ENCODE measurements at places on chromosomes 2 and 18.

GRCh38 chr2:105248316-105249070 lies 7.0 kb downstream of the GPR45 start:
- no peak for DNase-seq

DNA sequence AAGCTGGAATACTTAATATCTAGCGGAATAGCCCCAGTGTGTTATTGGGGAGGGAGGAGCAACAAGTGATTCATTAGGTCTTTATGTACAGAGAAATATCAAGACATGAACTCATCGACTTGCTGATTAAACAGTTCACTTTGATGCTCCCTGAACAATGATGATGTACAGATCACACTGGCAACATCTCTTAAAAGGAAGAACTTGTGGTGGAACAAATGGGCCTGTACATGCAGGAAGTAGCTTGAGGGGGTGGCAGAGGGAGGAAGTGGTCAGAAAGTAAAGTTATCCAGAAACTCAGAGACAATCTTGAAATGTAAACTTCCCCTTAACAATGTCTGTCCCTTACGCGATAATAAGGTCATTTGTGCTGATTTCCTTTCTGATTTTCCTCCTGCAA lies 90.5 kb downstream of the NXPH2 start:
- no peak for DNase-seq

- DNase-seq: no peak
These were observed 16.4 kb downstream of the FAP start for GRCh38 chr2:162226836-162227235.

- DNase-seq: no peak
These were observed 15.3 kb upstream of the RGPD4 start for GRCh38 chr2:107811411-107811810.

DNA sequence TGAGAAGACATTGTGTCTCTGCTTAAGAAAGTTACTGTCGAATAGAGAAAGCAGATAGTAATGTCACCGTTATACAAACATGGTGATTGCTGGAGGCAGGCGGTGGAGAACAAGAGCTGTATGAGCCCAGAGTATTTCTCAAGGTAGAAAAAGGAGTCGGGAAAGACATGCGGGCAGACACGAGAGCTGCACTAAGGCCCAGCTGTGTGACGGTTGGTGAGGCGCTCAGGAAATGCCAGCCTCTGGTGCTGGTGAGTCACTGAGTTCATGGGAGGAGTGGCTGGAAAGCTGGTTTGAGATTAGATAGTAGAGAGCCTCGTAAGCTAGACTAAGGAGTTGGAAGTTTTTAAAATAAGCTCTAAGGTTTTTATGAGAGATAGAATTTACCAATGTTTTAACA lies 390.9 kb upstream of the TRIB2 start:
- DNase-seq: no peak

DNA sequence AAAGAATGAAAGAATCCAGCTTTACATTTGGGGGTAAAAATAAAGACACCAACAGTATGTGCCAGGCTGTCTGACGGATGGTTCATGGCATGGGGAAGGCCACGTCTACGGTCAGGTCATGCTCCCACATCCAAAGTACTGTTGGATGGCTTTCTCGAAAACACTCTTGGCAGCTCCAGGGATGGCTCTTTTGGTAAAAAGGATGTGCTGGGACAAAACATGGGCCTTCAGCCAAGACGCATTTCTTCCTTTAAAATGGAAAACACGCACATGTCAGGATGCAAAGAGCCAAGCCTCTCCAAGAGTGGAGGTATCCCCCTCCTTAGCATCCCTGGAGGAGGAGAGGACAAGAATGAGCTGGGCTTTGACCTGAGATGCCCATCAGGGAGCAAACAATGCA lies 376.5 kb upstream of the KLHL29 start:
- no peak for DNase-seq

DNA sequence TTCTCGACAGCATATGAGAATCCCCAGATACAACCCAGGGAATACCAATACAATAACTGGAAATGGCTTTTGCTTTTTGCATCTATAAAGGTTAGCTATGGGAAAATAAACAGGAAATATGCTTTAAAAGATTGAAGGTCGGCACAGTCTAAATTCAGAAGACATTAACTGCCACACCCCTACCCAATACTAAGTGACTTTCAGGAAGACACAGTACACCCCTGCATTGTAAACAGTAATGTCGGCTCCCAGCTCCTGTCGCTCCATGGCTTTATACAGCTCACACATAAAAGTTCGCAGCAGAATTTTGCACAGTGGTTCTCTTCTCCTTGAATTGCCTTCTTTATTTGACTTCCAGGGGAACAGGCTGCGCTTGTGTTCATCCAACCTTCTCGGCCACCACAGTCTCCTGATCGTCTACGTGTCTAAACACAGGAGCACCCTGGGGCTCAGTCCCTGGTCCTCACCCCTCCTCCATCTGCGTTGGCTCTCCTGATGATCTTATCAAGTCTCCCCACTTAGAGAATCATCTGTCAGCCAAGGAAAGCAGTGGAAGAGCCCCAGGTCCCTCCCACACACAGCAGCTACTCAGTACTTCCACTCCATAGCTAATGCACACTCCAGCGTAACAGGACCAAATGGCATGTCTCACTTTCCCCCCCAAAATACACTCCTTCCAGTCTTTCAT lies 22.7 kb downstream of the CYB5A start:
- no peak for DNase-seq

- DNase-seq: no peak
These were observed 360.2 kb downstream of the FSIP2 start for GRCh38 chr2:186098821-186099220.

- DNase-seq: no peak
These were observed 10.2 kb downstream of the TMEM17 start for GRCh38 chr2:62495761-62496160.

- no peak for DNase-seq
These were observed 2.4 kb upstream of the MSGN1 start for GRCh38 chr2:17813742-17814473.

DNA sequence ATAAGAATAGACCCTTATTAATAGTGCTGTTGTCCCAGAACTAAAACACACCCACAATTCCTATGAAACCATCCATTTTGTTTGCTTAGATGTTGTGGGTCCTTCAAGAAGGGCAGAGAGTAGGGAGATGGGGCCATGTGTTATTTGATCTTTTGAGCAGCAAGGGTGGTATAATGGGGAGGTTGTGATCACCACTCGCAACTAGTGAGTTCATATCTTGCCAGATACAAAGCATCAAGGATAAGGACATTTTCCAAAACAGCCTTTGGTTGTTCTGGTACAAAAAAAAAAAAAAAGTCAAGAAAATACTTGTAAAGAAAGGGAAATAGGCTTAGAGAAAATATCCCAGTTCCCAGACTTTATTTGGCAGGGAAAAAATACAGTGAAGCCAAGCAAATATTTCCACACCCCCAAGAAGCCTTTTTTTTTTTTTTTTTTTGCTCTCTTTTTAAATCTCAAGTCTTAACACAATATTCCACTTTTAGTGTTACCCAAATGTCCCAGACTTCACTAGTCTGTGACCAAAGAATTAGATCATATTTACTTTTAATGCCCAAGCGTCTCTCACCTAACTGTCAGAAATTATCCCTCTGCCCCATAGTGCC lies 54.1 kb downstream of the ANTXR1 start:
- DNase-seq: no peak

DNA sequence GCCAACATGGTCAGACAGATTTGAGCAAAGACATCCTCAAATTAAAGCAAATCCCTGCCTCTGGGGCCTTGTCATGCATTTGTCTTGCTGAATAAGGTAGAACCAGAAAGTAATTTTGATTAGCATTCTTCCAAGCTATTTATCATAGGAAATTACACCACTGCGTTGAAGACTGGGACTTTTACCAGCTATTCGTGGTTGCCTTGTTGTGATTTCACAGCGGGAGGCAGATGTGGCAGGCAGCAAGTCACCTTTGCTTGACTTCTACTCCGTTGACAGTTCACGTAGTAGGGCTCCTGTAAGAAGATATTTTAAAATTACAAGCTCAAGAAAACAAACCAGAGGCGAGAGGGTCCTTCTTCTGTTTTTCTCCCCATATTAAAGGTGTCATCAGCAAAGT lies 80.6 kb downstream of the EN1 start:
- no peak for DNase-seq

DNA sequence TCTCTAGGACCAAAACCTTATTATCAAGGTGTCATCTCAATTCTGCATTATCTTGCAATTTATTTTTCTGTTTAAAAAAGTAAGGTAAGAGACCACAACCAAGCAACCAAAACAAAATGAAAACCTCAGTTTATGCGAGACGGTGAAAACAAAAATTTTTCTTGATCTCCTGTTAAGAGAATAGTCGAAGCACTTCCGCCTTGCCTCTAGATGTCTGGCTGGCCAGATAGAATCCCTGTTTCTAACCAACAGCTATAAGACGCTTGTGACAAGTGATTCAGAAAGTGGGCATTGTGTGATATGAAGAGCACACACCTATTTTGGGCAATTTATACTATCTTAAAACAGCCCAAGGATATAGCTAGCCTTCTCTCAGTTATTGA lies 51.2 kb downstream of the MGAT5 start:
- DNase-seq: no peak

DNA sequence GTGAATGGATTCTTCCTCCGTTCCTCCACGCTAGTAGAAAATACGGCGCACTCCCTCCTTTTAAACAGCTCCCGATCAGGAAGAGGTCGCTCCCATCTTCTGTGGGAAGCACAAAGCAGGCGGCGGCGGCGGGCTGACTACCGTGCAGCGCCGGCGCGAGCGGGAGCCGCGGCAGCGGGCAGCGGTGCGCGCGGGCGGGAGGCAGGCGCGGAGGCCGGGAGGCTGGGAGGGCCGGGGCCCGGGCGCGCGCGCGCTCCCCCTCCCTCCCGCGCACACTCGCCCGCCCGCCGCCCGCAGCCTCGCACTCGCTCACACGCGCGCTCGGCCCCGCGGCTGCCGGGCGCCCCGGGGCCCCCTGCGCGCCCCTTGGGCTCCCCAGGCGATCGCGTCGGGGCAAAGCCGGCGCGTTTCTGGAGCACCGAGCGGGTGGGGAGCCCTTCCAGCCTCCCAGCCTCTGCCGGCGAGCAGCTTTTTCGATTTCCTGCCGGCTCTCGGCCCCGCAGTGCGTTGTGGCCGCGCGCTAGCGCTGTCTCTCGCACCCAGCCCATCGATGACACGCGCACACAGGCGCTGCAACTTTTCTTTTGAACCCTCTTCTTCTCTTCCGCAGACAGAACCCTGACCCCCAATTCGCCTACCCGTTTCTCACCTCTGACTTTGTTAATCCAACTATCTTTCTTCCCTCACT lies at the start of gene SLC8A1:
Gene SLC8A1, minus strand, starts transcription at position 173 of the 688 bp plus-strand sequence.
- no peak for DNase-seq

DNA sequence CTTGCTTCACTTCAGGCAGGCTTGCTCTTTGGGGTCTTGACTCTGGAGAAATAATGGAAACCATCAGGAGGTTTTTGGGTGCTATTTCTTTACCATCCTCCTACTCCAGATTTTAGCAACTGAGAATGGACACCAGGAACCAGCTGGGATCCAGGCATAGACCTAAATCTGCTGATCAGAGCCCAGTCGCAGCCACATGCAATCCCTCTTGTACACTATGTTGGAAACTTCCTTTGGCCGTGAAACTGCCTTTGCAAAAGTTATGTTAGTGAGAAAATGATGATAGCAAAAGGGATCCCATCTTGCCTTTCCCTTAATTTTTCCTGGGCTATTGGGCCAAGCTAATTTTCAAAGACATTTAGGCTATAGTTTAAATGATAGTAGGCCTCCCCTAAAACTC lies 158.8 kb upstream of the ARL4C start:
- DNase-seq: no peak

DNA sequence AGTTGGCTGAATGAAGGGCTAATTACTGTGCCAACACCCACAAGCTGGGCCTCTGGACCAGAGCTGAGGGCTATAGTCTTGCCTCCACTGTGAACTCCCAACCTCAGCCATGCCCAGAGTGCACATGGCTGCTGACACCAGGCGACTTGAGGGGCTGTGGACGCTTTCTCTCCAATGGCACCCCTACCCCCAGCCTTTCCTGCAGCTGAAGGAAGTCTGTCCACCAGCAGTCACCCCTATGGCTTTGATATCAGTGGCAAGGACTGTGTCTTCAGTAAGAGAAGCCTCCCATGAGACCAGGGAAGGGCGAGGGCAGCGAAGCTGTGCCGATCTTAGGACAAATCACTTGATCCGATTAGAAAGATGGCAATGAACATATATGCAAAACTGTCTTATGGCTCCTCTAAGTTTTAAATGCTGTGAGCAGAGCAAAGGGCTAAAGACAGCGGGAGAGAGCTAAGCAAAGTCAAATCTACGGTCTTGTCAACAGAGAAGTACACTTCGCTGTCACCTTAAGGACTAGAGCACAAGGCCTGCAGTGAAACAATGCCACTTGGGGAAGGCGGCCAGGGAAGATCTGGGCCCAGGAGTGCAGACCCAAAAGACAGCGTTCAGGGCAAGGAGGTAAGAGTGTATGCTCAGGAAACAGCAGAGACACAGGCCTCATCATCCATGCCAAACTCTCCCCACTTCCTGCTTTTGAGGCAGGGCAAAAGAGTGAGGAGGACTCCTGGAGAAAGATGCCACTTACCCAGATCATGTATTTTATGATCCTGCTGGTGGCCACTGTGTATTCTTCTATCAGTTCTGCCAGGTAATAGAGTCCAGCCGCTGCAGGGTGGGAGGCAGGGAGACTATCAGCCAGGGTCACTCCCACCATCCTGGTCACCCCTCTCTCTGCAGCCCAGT lies 1.5 kb downstream of the TEX261 start:
- DNase-seq: no peak

DNA sequence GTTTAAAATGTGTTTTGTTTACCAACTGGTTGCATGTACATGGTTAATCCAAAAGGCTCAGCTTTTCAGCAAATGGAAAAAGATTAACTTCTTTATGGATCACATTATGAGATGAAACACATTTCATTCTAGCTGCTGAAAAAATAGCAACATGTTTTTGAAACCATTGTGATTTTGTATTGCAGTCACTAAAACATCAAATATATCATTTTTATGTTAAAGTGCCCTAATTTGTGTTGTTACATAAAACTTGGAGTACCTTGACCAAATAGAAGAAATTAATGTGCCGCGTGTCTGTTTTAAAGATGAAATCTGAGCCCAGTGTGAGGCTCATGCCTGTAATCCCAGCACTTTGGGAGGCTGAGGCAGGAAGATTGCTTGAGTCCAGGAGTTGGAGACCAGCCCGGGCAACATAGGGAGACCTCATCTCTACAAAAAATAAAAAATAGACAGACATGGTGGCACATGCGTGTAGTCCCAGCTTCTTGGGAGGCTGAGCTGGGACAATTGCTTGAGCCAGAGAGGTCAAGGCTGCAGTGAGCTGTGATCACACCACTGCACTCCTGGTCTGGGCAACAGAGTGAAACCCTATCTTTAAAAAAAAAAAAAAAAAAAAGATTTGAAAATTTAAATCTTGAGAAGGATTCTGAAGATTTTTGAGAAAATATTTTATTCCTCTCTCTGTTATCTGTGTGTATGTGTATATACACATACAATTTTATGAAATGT lies 96.6 kb downstream of the FMNL2 start:
- no peak for DNase-seq

DNA sequence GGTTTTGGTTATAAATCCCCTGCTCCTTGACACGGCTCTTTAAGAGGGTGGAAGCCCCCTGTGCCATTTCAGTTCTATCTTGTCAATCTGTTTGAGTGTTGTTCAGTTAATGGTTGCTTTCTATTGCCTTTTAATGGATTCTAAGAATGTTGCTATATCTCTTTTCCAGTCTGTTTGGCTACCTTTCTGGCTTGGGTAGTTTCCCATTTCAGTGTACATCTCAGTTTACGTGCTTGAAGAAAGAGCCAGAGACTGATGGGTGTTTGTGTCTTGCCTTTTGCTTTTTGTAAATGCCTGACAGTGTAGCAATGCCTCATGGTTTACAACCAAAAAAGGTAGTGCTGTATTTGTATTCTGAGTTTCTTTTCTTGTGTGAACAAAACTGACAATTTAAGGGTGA lies 45.3 kb downstream of the SPATS2L start:
- no peak for DNase-seq

- no peak for DNase-seq
These were observed 40.6 kb upstream of the CSRNP3 start for GRCh38 chr2:165428926-165429325.
